ENCODE measurements at places on chromosomes 13 and 19.
A peak's percentile ranks its signal among the peaks of the same experiment; 100 is the strongest.

GRCh38 chr19:1393841-1394240, 7.5 kb downstream of the GAMT start:
- no peak for DNase-seq

GRCh38 chr13:112772539-112772909, 82.7 kb downstream of the ATP11A start:
- DNase-seq, result no peak

GRCh38 chr19:35560677-35561076, 2.8 kb downstream of the ATP4A start:
- DNase-seq, result no peak

GRCh38 chr19:16327911-16328823, 3.5 kb downstream of the KLF2 start:
- DNase-seq, result peak; percentile 93

DNA sequence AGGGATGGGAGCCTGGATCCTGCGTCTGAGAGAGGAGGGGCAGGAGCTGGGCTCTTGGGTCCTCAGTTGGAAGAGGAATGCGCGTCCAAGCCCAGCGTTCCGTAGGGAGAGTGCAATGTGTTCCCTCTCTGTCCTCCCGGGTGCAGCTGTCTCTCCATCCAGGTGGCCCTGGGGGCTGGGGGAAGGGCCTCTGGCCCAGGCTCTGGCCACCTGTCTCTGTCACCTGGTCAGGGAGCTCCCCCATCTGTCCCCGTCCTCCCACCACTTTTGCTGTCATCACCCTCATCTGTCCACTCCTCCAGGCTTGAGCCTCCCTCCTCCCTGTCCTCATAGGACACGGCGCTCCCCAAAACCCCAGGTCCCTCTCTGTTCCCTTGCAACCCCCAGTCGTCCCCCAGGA, 3.7 kb upstream of the SBK2 start:
- DNase-seq, result no peak

DNA sequence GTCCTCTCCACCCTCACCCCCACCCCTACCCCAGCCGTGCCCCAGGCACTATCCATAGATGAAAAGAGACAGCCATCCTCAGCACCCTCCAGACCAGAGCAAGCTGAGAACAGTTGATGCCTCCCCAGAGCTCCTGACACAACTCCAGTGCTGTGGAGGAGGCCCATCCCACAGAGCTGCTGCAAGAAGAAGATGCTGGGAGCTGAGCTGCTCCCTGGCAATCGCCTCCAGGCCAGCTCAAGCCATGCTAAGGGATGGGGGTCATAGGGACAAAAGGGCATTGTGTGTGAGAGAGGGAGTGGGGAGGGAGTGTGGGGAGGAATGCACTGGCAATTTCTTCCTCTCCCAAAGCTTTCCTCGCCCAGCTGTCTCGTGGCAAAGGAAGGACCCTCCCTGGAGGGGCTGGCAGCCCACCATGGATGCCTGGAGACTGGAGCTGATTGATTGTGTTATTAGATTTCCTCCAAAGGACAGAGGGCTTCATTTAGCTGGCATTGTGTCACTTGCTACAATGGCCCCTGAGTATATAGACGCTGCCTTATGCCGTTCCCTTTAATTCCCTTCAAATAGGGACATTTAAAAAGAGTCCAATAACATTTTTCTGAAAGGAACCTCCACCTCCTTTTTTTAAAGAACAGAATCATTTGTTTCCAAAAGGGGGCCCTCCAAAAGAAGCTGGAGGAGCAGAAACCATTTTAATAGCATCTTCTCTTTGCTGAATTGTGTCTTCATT, 476.4 kb downstream of the FOXO1 start:
- no peak for DNase-seq

GRCh38 chr13:64538711-64539110, 2691.4 kb downstream of the PCDH9 start:
- DNase-seq, result no peak

DNA sequence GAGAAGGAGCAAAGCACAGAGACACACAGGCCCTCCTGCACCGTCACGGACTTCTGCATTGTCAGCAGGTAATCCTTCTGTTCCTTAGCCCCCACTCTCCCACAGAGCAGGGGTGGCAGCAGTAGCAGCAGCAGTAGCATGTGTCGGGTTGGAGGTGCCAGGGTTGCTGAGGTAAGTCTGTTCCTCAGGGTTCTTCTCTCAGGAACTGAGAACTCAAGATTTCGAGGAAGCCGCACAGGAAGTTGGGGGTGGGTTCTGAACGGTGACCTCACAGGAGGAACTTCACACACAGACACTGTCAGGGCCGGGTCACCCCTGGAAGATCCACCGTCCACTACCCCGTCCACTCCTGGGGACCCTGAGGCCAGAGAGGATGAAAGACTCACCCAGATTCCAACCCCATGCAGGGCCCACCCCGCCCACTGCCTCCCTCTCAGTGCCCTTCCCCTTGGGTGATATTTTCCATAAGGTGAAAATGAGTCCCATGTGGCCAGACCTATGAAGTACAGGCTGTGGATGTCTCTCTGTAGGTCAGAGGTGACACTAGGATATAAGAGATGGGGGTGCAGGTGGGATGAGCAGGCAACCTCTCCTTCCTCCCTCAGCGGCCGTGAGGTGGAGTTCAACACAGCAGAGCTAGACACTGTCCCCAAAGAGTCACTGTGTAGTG, at the start of gene SIGLEC12:
Gene SIGLEC12 (minus strand): TSS at position 207 of the 670 bp plus-strand sequence. CDS start 67 bp downstream, at position 140.
- no peak for DNase-seq

DNA sequence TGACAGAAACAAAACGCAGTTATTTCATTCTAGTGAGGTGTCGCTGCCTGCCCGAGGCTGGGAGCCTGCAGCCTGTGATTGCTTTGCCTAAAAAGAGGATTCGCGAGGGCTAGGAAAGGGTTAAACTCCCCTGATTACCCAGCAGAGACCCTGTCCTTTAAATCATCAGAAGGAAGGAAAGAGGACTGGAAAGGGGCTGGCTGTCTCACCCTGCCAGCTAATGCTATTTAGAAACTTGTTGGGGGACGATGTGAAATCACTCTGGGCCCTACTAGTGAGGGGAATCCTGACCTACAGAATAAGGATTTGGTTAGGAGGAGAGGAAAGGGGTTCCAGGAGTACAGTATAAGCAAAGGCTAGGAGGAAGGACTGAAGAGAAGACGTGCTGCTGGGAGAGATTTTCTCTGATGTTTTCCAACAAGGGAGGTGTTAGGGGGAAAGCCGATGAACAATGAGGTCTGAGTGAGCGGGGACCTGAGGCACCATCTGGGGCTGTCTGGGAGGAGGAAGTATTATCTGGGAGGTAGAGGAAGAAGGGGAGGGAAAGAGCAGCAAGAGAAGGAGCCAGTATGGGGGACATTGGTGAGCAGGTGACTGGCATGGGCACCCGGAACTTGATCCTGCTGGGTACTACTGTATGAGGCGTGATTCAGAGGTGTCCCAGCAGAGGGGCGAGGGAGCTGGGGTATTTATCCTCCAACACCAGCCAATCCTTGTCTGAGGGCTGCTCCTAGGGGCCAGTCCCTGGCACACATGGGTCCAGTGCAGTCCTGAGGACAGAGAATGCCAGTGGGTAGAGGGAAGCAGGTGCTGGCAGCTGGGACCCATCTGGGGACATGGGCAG, 55.7 kb upstream of the PTPRS start:
- no peak for DNase-seq

- no peak for DNase-seq
These were observed 140.7 kb upstream of the RFC3 start for GRCh38 chr13:33677215-33677614.

DNA sequence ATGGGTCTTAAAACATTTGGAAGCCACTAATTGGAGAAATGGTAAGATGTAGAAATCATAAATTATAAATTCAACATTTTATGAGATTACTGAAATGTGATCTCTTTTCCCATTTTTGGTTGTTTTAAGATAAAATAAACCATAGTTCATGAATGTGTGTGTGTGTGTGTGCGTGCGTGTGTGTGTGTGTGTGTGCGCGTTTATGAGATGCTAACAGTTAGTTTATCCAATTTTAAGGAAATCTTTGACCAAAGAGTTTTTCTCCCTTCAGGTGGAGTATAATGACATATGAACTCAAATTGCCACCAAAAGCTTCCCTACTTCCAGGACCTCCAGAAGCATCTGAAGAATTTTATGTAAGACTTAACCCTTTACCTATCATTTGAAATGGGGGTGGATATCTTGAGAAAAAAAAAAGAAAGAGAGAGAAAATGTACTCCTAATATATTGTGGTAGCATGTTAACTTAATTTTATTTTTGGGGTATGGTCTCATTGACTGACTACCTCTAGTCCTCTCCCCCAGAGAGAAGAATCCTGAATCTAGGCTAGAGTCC, 98.1 kb upstream of the AKAP11 start:
- no peak for DNase-seq

- peak; percentile 79 for DNase-seq
These were observed 412.6 kb downstream of the KCTD12 start for GRCh38 chr13:76473552-76474134.

GRCh38 chr13:90552702-90553101, 794.8 kb upstream of the MIR17HG start:
- no peak for DNase-seq

- no peak for DNase-seq
These were observed 1464.3 kb downstream of the UQCRFS1 start for GRCh38 chr19:27748551-27749152.

- no peak for DNase-seq
These were observed 7.2 kb downstream of the PALM3 start for GRCh38 chr19:14054721-14055120.

GRCh38 chr13:52978989-52979388, 49.6 kb upstream of the OLFM4 start:
- DNase-seq, result no peak

- DNase-seq, result no peak
These were observed 69.1 kb upstream of the POSTN start for GRCh38 chr13:37667702-37668101.

DNA sequence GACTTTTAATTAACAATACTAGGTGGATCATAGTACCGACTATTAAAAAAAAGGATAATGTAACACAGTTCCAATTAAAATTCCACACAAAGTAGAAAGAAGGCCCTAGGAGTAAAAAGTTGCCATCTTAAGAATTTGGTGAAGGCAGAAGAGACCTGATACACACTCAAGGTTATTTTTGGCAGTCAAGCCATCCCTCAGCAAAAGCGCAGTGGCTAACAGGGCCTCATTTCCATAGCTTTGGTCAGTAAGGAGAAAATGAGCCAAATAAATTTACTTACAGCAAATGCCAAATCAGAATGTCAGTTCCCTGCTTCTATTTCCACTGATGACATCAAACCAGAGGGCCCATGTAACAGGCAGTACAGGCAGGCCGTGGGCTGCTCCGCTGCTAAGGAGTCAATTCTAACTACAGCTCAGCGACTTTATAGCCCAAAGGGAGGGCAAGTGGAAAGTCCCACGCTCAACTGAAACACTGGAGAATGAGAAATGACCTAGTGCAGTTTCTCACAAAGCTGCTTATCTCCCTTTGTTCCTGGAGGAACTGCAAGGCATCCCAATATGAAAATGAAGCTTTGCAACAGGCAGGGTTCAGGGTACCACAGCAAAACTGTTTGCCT, 6.3 kb downstream of the ARGLU1 start:
- DNase-seq, result no peak

- no peak for DNase-seq
These were observed 68.6 kb downstream of the NDFIP2 start for GRCh38 chr13:79549355-79550106.

DNA sequence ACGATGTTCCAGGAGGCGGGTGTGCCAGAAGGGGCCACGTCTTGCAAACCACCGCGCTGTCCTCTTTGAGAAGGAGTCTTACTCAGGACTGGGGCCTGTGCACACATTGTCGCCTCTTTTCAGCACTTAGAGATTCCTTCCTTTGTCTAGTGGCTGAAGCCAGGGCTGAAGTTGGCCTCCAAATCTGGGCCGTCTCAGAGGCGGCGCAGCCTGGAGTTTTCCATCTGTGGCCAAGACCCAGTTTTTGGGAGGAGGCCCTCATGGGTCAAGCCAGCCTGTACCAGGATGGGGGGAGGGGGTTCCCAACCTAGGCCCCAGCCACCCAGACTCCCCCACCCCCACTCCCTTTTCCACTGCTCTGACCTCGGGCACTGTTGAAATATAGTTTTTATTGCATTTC, 11.8 kb downstream of the ANO8 start:
- no peak for DNase-seq

GRCh38 chr13:20064128-20064527, 96.7 kb downstream of the GJA3 start:
- no peak for DNase-seq

DNA sequence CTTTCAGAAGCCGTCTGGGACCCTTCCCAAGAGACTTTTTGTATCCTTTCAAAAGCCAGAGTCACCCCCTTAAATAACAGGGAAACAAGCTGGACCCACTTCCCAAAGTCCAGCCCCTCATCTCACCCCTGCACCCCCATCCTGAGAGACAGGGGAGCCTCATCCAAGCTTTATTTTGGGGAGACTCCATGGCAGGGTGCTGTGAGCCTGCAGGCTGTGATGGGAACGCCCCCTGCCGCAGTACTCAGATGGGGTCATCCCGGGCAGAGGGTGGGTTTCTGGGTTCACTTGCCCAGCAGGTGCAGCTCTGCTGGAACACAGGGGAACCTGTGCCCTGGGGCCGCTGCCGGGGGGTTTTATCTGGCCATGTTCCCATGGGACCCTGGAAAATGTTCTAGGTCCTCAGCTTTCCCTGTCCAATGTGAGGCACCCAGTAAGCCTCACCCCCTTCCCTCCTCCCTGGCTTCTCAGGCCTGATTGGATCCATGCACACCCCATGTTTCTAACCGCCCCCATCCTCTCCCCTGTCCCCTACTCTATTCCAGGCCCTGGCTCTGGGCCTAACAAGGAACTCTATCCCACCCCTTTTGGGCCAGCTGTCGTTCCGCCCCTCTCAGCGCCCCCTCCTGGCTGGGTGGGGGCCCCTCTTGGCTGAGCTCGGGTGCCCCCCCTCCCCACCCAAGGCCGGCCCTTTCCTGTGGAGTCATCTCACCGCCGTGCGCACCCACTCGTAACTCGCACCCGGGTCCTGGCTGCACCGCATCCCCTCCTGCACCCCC, 1.0 kb downstream of the HIF3A start:
- peak; percentile 93 for DNase-seq

DNA sequence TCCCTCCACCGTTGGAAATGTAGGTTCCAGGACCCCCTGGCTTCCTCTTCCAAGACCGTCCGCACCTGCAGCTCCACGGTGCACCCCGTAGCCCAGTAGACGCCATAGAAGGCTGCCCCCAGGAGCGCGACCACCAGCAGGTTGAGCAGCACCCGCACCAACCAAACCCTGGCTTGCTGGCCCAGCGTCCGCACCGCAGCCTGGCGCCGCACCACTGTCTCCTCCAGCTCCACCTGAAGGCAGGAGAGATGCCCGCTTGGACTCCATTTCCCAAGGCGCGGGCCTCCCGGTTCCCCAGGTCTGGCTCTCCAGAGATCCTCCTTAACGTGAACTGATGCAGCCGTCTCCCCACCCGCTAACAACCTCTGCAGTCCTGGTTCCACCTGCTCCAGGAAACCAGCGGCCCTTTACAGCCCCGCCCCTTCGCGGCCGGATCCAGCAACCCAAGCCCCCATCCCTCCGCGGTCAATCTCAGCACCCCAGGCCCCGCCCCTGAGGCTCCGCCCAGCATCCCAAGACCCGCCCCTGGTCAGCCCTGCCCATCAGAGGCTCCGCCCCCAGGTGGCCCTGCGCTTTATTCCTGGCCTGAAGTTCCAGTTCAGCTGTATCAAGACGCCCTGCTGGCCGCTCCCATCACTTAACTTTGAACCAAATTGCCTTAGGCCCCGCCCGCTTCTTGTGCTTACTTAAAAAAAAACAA, 5.0 kb upstream of the LENG1 start:
- no peak for DNase-seq

GRCh38 chr19:52536448-52536800, 9.0 kb downstream of the ZNF808 start:
- no peak for DNase-seq
